Inflammatory macrophage treated with lipopolysaccharide for 4 hours (primary cell): ENCODE measurements at places on chromosomes 1 and 21.
A peak's percentile ranks its signal among the peaks of the same experiment; 100 is the strongest.

DNA sequence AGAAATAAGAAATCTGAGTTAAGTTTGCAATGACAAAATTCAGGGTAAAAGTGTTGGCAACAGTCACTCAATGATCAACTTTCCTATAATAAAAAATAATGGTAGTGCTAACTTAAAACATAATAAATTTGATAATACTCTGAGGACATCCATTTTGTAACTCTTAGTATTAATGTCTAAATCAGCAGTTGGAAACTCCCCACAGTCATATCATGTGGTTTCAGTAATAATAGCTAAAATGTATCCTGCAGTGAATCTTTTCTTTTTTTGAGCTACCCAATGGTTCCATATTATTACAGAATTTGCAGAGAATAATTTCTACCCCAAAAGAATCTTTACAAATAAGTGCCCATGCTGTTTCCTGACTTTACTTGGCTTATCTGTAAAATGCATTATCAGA lies 286.7 kb downstream of the PTPRC start:
- peak; percentile 67 for DNase-seq

GRCh38 chr1:206727981-206728696 lies 42.4 kb upstream of the IL19 start:
- DNase-seq, result no peak

DNA sequence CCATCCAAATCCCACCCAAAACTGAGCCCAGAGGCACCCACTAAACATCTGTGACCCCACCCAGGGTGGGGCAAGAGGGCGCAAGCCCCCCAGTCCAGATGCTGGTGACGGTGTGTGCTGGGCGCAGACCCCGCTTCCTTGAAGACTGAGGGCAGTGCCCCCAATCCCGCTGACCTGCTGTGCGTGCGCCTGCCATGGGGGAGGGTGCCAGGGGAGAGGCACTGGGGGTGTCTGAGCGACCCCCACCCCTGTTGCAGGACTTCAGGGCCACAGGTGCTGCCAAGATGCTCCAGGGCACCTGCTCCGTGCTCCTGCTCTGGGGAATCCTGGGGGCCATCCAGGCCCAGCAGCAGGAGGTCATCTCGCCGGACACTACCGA lies 13.3 kb downstream of the COL6A2 start:
- no peak for DNase-seq

- DNase-seq, result no peak
Measured at GRCh38 chr1:43573066-43573800, 42.5 kb downstream of the PTPRF start.
